Right ventricle myocardium superior (tissue), 1 donor: ENCODE measurements at places on chromosomes 1 and 21.

DNA sequence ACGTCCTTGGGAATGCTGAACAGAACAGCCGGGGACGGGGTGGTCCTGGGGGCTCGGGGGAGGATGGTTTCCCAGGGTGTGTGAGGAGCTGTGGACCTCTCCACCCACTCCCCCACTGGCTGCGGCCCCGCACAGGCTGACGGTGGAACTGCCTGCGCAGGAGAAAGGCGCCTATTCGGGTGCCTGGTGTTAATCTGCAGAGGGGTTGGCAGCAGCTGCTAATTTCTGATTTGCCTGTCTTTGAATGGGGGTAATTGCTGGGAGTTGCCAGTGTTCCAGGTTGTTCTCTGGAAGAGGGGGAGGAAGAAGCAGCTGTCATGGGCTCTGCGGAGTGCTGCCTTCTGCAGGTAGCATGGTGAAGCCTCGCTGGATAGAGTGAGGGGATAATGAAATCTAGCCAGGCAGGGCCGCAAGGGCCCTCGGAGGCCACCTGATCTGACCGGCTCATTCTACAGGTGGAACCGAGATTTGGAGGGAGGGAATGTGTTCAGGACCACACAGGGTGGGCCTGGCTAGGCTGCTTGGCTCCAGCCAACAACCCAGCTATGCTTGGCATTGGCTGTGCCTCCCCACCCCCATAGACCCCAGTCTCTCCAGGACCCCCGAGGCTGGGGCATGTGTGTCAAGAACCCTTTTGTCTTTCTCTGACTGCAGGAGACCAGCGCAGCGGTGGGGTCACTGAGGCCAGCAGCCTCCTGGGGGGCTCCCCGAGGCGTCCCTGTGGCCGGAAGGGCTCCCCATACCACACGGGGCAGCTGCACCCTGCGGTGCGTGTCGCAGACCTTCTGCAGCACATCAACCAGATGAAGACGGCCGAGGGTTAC lies 67.1 kb downstream of the PTPRU start:
- DNase-seq = no peak

DNA sequence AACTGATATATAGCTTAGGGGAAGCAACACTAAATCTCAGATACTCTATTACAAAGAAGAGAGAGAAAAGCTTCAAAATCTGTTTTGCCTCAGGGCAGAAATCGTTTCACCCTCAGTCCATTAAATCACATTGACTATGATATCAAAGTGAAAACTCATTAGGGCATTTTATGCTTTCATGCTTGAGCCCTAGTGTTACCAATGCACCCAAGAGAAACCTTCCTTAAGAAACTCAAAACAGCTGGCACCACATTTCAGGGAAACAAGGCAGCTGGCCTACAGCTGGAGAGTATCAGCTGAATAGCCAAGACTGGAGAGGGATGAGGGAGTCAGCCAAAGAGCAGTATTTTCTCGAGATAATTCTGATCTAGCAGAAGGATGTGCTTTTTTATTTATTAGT lies 14.9 kb downstream of the COLGALT2 start:
- peak; percentile 54 for DNase-seq

- no peak for DNase-seq
These were observed 18.6 kb downstream of the PDE9A start for GRCh38 chr21:42671778-42672593.

- DNase-seq = no peak
These were observed 6.0 kb downstream of the EPHA8 start for GRCh38 chr1:22569269-22569668.

DNA sequence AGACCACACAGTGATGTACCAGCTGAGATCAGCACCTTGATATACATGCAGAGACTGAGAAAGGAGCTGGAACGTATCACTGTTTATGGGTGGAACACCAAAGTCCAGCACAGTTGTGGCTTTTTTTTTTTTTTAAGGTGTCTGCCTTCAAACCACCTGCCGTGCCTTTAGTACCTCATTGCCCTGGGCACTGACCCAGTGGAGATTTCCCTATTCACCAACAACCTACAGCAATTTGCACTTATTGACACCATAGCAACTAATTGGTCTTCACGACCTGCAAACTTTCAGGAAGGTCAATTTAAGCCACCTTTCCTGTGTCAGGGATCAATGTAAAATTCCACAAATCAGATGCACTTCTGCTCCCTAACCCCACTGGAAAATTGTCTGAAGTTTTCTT lies 181.6 kb upstream of the ADGRL2 start:
- no peak for DNase-seq

- no peak for DNase-seq
These were observed 216.1 kb downstream of the USH2A start for GRCh38 chr1:216207154-216207553.

GRCh38 chr1:154572468-154573167 lies 5.0 kb downstream of the CHRNB2 start:
- DNase-seq = no peak

GRCh38 chr21:33230545-33231324 lies 997 bp downstream of the IFNAR2 start:
- peak; percentile 67 for DNase-seq

- DNase-seq = no peak
These were observed 9.0 kb downstream of the PPP1R12B start for GRCh38 chr1:202357506-202357905.

DNA sequence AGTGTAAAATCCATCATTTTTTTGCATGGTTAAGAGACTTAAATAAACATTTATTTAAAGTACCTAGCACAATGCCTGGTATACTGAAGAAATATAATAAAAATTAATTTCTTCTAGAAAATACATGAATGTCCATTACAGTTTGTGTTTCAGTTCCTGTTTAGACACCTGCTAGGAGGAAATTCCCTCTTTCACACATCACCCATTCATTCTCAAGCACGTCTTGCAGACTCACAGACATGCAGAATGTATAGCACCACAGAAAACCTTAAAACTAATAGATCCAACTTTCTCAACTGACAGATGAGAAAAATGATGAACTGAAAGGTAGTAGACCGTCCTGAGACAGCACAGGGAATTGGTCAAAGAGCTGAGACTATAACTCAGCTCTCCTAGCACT lies 172.2 kb upstream of the C8B start:
- DNase-seq = no peak

DNA sequence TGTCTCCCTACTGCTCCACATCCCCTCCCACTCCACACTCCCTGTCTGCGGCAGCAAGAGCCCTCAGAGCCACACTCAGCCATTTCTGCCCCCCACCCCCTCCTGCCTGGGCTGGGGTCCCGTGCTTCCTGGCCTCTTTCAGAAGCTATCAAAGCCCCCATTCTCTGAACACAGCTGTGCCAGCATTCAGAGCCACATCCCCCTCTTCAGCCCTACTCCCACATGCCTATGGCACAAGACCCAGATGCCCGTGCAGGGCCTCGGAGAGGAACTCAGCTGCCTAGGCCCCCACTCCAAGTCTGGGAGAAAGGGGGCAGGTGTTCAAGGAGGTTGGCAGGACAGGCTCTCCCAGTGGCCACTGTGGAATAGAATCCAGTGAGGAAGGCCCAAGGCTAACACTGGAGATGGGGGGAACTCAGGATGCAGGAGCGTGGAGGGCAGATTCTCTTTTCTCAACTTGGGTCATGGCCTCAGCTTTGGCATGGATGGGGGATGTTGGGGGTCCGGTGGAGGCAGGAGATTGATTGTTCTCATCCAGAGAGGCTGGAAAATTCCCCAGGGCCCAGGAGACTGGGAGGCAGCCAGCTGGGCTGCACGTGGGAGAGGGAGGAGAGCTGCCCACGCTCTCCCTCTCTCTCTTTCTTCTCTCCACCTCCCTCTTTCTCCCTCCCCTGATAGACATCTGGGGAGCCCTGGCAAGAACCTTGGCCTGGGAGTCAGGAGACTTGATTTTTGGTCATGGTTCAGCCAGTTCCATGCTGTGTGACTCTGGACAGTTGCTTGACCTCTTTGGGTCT lies 3.5 kb upstream of the BCAN start:
- no peak for DNase-seq

- no peak for DNase-seq
These were observed 59.4 kb upstream of the FMOD start for GRCh38 chr1:203410182-203410900.

DNA sequence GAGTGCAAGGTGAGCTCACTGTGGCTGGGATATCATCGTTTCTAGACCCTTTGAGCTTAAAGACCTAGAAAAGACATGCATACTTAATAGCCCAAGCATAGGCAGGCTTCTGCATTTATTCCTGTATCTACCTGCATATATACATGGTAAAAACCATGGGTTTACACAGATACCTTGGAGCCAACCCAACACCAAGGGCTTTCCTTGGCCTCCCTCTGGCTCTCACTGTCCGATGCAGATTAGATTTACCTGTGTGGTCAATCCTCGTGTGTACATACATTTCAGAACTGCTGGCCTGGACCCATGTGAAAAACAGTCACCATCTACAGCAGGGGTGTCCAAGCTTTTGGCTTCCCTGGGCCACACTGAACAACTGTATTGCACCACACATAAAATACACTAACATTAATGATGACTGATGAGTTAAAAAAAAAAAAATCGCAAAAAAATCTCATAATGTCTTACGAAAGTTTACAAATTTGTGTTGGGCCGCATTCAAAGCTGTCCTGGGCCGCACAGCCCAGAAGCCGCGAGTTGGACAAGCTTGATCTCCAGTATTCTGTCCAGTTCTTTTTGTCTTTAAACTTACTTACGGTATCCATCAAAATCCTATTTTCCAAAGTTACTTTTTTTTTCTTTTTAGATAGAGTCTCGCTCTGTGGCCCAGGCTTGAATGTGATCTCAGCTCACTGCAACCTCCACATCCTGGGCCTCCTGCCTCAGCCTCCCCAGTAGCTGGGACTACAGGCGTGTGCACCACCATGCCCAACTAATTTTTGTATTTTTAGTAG lies 43.5 kb downstream of the WDR4 start:
- no peak for DNase-seq

DNA sequence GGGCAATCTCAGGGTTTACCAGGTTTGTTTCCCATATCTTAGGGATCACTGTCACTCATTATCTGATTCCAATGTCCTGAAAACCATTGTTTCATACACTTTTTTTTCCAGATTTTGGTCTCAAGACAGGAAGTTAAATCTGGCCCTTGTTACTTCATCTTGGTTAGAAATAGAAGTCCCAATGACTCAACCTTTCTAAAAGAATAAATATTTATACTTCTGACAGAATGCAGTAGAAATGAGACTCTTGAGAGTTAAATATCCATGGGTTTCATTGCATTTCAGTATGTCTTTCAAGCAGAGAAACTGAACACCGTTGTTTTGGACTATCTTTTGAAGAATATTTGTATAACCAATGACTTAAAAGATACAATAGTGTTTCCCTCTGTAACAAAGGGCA lies 19.8 kb upstream of the VCAM1 start:
- DNase-seq = no peak

DNA sequence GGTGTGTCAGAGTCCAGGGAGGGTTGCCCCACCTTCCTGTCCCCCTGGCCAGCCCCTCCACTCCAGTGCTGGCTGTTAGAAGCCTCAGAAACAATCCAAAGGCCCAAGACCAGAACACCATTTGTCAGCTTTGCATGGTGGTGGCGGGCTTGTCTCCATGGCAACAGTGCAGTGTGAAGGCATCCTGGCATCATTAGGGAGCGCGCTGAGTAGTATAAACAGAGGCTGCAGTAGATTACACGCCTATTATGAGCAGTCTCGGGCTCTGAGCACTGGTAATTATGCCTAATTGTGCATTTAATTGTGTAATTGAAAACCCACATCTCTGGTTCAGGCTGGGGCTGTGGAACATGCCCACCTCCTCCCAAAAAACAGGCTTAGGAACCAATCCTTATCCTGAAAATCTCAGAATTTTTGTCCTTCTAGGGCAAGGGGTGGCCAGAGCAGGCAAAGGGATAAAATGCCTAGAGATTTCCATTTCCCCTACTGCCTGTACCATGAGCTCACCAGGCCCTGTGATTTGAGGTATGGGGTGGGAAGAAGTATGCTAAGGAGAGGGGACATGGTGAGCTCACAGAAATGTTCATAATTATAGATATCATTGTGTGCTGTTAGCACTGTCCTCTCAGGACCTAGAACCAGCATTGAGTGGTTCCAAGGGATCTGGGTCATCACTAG lies 11.7 kb downstream of the NKAIN1 start:
- no peak for DNase-seq

DNA sequence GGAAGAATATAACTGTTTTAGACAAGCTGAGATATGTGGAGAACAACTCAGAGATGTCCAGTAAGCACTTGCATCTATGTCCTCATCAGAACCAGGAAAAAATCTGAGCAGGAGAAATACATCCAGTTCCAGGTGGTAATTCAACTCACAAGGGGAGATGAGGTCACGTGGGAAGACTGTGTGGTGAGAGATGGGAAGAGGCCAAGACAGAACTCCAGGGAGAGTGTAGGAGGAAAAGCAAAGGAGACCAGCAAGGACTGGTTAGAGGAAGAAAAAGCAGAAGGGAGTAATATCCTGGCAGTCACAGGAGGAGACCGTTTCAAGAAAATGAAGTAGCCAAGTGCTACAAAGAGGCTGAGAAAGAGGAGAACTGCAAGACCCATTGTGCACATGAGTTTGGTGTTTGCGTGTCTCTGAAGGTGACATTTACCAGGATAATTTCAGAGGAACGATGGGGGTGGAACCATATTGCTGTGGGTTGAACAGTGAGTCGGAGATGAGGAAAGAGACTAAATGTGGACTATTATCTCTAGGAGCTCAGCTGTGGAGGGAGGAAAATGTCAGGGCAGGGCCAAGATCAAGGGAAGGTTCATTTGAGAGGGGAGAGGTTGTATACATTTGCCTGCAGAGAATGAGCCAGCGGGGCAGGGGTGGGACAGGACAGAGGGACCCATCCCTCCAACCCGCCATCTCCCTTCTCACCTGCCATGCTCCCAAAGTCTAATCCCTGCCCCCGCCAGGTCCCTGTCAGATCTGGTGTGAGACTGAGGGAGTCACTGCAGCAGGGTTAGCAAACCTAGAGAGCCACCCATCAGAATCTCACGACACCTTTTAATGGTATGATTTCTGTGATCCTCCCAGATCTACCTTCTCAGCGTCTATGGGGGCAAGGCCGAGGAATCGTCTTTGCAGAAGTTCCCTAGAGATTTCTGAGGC lies 24.9 kb downstream of the SUSD4 start:
- no peak for DNase-seq

- DNase-seq = no peak
These were observed 27.2 kb downstream of the MRPL37 start for GRCh38 chr1:54227091-54227602.

- DNase-seq = peak; percentile 3
These were observed 33.4 kb downstream of the TMCC2 start for GRCh38 chr1:205260948-205261732.

DNA sequence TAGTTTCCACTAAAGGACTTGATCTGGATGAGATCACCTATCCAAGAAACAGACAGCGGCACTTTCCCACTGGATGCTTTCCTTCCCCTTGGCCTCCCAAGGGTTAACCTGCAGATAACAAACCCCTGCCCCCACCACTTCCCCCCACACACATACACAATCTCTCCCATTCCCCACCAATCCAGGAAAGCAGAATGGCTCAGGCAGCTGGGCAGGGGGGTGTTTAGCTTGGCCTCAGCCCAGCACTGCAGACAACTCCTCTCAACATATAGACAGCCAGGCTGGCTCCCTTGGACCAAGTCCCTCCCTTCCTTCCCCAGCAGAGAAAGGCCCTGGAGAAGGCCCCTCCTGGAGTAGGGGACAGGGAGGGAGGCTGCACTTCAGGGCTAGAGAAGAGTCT lies 24.6 kb downstream of the PLEKHA6 start:
- DNase-seq = no peak

- DNase-seq = no peak
These were observed 244.8 kb upstream of the VAMP3 start for GRCh38 chr1:7526196-7526866.

GRCh38 chr1:227937031-227937837 lies 10.5 kb downstream of the WNT9A start:
- DNase-seq = peak; percentile 21
